Activated CD4-positive, alpha-beta memory T cell treated with anti-CD3 and anti-CD28 coated beads for 36 hours (primary cell): ENCODE measurements at places on chromosomes 5 and 9.
A peak's percentile ranks its signal among the peaks of the same experiment; 100 is the strongest.

DNA sequence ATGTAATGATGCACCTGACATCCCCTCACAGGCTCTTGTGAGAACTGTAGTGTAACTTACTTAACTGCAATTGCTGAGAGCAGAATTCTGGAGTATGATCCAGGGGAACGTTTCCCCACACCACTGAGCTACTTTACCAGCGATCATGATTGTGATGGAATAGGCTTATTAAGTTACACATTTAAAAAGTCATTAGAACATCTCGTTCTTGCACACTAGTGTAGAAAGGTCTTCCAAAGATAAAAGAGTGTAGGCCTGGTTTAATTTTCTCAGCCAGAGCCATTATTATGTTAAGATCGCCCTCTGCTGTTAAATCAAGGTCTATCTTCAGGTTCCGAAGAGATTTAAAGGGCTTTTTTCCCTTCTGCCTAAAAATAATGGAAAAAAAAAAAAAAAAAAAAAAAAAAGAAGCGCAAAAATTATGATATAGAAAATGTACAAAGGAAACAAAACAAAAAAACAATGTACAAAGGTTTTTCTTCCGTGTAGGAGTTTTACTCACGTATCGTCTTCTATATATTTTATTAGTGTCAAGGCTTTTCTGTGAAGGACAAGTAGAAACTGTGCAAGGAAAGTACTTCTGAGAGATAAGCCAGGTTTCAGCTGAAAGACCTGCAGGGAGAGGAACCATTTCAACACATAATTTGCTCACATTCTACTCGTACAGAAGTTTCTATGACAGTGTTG, 18.6 kb upstream of the MOB3B start:
- DNase-seq, result no peak

DNA sequence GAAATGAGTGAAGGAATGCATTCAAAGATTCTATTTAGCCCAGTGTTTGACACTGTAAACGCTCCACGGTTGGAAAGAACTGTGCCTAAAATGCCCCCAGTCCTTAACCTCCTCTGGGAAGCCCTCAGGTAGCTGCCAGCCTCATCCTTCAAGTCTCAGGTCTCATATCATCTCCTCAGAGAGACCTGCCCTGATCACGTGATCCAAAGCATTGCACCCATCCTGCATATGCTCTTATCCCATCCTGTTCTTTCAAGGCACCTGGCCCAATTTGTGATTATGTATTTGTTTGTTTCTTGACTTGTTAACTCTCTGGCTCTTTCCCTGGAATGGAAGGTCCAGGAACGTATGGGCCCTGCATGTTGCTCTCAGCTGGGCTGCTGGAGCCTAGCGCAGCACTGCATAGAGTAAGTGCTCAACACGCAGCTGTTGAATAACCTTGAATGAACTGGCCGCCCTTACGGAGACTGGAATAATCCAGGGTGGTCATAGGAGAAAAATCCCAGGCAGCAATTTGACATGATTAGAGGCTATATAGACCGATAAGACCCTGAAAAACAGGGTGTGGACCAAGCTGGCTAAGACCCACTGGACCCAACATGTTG, 8.7 kb downstream of the C1QTNF2 start:
- DNase-seq, result no peak

- no peak for DNase-seq
These were observed 143.2 kb downstream of the PSAT1 start for GRCh38 chr9:78439866-78440830.

- DNase-seq, result no peak
These were observed 40.4 kb downstream of the ABLIM3 start for GRCh38 chr5:149181732-149182131.

DNA sequence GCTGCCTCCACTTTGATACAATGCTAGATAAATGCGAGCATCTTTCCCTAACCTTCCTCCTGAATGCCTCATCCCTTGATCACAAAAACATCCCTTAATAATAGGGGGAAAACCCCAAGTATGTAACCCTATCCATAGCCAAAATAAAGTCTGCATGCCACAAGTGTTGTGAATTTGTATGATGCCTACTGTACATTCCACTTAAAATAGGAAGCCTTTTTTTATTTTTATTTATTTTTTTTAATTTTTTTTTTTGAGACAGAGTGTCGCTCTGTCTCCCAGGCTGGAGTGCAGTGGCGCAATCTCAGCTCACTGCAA, 207.0 kb downstream of the AOPEP start:
- no peak for DNase-seq

DNA sequence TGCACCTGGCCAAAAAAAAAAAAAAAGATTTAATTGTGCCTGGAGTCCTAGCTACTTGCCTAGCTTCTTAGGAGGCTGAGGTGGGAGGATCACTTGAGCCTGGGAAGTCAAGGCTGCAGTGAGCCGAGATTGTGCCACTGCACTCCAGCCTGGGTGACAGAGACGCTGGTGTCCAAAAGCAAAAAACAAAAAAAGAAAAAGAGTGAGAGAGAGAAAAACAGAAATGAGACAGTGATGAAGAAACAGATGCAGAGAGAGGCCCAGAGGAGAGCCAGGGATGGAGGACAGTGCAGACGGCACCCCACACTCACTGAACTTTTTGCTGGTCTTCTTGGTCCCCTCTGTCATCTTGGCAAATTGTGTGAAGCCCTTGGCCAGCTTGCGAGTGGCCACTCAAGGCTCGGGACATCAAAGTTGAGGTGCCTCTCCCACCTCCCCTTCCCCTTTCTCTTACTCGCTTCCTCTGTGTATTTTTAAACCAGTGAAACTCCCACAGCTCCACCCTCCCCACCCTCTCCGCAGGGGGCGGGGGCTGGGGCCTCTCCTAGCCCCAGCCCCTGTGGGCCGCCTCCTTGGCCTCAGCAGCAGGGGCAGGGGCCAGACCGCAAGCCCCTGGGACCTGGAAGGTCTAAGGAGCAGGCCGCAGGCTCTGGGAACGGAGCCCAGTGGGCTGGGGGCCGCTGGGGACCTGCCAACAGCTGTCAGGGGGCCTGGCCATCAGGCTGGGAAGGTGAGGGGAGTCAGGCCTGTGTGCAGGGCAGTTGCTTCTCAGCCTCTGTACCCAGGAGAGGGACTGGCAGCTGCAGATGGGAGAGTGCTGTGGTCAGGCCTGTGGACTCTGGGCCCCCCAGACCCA, at the start of gene SH2D3C:
SH2D3C (minus strand) TSS at position 387 of the 856 bp plus-strand sequence; CDS start at position 348, 39 bp downstream.
- peak; percentile 73 for DNase-seq

DNA sequence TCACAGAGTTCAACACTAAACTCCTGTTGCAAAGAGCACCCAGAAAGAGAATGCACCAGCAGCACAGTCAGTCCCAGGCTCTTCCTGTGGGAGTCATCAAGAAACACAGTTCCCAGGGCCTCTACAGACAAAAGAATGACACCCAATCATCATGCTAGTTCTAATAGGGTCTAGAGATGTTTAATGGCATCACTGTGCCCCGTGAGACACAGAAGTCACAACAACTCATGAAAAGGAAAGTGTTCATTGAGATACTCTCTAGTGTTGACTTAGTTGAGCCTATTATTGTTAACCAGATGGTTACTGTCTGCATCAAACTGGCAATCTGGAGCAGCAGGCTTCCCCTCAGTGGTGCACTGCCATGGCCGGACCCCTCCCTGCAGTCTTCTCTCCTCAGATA, 1.6 kb downstream of the KLHL3 start:
- no peak for DNase-seq
